ENCODE measurements at places on chromosomes 7 and 10.

DNA sequence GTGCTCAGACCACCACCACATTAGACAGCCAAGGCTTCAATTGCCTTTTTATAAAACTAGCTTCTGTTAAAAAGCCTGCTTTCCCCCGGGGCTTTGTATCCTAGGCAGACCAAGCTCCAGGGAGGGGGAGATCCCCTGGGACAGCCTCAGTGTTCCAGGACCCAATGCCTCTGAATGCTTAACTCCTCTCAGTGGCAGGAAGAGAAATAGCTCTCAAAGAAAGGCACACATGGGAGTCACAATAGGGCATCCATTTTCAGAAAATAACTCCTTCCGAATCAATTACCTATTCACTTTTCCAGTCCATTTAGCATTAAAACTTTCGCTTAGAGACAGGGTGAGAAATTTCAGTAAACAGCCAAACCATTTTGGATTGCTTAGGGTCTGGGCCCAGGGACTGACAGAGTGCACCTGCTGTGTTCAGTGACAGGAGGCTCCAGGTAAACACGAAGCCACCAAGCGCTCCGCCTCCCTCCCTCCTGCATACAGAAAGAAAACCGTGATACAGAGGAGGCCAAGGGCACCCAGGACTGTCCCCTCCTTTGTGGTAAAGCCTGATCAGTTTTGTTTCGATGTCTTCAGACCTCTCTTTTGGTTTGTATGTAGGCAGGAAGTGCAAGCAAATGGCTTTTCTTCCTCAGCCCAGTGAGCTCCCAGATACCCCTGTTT is 599.7 kb downstream of the KCNMA1 start:
- DNase-seq: no peak

- DNase-seq: no peak
Observed at GRCh38 chr7:69276011-69276729, 322.1 kb upstream of the AUTS2 start.

DNA sequence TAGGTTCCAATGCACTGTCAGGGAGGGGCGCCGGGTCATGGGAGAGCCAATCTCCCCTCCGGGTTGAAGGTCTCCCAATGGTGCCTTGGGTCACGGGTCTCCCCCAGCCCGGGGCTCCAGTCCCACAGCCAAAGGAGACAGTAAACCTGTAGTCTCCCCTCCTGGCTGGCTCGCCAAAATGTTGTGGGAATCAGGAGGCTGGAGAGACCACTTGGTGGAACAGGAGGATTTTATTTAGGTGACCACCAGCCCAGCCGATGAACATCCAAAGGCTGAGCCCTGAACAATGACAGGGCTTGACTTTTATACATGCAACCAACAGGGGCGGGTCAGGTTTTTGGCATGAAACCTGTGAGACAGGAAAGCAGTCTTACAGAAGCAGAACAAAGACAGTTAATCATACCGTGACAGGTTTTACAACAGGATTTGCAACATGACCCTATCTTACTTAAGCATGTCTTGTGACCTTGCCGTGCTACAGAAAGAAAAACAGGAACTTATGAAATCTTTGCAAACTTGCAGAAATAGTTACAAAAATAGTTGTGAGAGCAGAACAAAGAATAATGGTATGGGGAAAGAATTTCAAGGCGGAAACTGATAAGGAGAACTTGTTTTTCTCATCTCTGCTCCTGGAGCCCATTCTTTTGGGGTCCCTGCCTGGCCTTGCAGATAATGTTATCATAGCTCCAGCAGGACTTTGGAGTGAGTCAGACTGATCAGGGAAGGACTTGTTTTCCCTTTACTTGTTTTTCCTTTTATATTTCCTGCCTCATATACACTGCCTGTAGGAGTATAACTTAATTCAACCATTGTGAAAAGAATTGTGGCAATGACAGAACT is 7.1 kb downstream of the ERV3-1 start:
- no peak for DNase-seq

DNA sequence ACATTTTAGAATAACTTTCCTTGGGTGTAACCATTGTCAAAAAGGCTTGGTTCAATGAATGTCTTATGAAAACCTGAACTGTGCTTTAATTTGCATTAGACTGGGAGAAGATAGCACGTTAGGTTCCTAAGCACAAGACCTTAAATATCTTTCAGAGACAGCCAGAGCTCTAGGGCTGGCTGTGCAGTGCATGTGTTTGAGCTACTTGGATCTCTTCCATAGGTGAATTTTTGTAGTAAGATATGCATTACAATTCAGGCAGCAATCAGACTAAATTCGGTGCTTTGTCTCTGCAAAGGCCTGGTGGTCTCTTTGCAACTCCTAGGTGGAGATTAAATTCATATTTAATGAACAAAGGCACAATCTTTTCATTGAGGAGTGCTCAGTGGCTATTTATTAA is 192.0 kb downstream of the ZNF438 start:
- DNase-seq: no peak

DNA sequence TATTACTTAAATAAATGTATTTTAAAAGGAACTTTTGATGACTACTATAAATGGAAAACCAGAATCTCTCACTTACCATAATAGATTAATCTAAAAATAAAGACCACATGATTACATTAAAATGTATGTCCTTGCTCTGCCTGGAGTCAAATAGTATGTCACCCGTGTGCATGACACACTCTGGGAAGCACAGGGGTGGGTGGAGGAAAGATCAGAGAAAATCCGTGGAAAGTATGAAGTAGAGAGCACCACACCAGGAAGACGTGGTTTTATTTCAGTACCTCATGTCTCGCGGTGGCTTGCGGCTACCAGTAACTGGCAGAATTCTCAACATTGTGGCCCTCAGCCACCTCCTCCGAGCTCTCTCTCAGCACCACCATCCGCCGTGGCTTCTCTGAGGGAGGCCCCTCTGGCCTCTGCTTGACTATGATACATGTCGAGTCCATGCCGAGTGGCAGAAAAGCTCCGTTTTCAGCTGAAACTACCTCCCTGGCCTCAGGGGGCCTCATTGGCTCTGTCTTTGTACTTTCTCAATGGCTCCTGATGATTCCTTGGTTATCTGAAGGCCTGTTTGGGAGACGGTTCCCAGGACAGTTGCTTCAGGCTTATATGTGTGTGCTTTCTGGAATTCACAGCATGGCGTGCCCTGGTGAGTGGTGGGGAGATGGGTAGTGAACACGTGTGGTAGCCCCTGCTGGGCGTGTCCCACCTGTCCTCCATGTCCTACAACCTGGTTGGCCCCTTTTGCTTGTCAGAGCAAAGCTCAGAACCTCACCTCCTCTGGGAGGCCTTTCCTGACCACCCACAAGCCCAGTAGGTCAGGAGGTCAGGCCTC is 49.8 kb downstream of the LHPP start:
- no peak for DNase-seq

GRCh38 chr10:102713539-102713813 is 721 bp downstream of the ARL3 start:
- no peak for DNase-seq

DNA sequence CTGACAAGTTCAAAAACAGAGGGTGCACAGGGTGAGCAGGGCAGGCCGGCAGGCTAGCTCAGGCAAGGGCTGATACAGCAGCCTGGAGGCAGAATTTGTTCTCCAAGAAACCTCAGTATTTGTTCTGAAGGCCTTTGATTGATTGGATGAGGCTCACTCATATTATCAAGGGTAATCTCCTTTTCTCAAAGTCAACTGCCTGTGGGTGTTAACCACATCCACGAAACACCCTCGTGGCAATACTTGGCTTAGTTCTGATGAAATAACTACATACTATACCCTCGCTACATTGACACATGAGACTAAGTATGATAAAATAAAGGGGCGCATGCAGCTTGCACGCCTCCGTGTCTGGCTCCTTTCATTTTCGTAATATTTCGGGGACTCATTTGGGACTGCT is 4.4 kb upstream of the PPP2R2D start:
- peak; percentile 37 for DNase-seq

GRCh38 chr7:77812290-77812685 is 13.7 kb downstream of the PHTF2 start:
- no peak for DNase-seq

Data from stimulated activated CD4-positive, alpha-beta T cell treated with anti-CD3 and anti-CD28 coated beads, Interleukin-4, amount 100 ng/mL, for 4 hours (primary cell).